NCI-H1417 treated with DMSO at 0.1 percent for 48 hours (cell line): ENCODE measurements at places on chromosomes 1 and 21.

- DNase-seq, result no peak
These were observed 5.2 kb upstream of the DMRTB1 start for GRCh38 chr1:53454019-53454418.

GRCh38 chr1:161069241-161069640, 450 bp downstream of the ARHGAP30 start:
- no peak for DNase-seq

GRCh38 chr21:40731206-40731605, 115.8 kb downstream of the DSCAM start:
- DNase-seq, result no peak

GRCh38 chr1:199474738-199475137, 552.8 kb upstream of the NR5A2 start:
- DNase-seq, result no peak

GRCh38 chr1:51488372-51489050, 30.6 kb downstream of the EPS15 start:
- DNase-seq, result no peak

GRCh38 chr1:232038706-232039677, 412.4 kb downstream of the DISC1 start:
- no peak for DNase-seq

DNA sequence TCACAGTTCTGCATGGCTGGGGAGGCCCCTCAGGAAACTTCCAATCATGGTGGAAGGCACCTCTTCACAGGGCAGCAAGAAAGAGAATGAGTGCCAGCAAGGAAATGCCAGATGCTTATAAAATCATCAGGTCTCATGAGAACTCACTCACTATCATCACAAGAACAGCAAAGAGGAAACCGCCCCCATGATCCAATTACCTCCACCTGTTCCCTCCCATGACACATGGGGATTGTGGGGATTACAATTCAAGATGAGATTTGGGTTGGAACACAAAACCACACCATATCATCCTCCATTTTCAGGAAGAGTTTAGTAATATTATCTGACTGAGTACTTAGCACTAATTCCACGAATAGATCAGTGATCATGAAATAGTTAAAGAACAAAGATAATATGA, 244.2 kb downstream of the LMO4 start:
- DNase-seq, result no peak

GRCh38 chr1:29490204-29490934, 254.0 kb downstream of the PTPRU start:
- no peak for DNase-seq

- no peak for DNase-seq
These were observed 45.2 kb downstream of the GALNT2 start for GRCh38 chr1:230112131-230112701.

- DNase-seq, result no peak
These were observed 69.0 kb upstream of the KRTAP19-8 start for GRCh38 chr21:31107176-31107785.

- no peak for DNase-seq
These were observed 50.7 kb upstream of the VWA5B1 start for GRCh38 chr1:20240012-20240411.

- no peak for DNase-seq
These were observed at the start of gene CASQ2 for GRCh38 chr1:115768549-115768948. Gene CASQ2 (minus strand): TSS chr1:115768714. CDS start chr1:115768541, 173 bp downstream.

- DNase-seq, result no peak
These were observed 104.4 kb downstream of the TM2D1 start for GRCh38 chr1:61620536-61620935.

DNA sequence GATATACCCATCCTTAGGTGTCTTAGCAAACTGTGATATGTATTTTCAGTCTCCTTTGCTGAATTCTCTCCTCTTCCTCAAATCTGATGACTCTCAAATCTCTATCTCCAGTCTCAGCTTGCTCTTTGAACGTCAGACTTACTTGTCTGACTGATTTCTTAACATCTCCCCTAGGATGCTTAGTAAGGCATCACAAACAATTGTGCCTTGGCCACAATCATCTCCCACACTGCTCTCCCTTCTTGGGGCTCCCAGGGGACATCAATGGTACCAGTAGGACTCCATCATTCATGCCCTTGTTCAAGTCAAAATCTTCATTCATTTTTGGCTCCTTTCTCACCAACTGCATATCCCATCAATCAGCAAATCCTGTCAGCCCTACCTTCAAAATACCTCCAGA, 42.0 kb downstream of the GNG12 start:
- DNase-seq, result no peak

GRCh38 chr21:29786496-29787360, 153.1 kb downstream of the GRIK1 start:
- no peak for DNase-seq

DNA sequence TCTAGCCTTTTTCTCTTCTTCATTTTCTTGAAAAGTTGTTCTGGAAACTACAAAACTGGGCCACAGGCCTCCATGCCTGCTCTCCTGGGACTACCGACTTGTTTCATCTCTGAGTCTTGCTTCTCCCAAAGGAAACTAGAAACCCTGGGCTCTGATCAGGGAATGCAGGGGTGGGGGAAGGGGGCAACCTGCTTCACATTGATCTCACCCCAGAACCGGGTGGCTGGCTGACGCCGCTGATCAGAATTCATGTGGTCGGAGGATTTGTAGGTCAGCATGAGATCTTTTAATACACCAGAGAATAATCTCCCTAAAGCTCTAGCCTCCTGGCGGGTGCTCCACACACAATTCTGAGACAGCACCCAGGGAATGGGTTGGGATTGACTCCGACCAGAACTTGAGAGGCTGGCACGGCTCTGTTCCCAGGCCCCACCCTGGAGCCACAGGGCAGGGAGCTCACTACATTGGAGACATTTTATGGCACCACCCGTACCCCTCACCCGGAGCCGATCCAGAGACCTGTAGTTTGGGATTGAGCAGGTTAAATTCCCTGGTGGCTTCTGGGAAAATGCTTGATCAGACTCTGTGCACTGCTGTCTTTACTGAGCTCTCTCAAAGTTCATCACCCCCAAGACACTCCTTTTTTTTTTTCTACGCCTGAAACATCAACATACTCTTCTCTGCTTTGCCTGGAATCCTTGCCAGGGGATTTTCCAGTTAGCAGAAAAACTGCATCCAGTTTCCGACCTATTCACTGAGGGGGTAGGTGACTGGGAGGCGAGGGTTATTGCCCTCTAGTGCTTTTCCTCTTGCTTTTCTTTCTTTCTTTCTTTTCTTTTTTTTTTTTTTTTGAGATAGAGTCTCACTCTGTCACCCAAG, 12.2 kb upstream of the ARHGEF10L start:
- no peak for DNase-seq

DNA sequence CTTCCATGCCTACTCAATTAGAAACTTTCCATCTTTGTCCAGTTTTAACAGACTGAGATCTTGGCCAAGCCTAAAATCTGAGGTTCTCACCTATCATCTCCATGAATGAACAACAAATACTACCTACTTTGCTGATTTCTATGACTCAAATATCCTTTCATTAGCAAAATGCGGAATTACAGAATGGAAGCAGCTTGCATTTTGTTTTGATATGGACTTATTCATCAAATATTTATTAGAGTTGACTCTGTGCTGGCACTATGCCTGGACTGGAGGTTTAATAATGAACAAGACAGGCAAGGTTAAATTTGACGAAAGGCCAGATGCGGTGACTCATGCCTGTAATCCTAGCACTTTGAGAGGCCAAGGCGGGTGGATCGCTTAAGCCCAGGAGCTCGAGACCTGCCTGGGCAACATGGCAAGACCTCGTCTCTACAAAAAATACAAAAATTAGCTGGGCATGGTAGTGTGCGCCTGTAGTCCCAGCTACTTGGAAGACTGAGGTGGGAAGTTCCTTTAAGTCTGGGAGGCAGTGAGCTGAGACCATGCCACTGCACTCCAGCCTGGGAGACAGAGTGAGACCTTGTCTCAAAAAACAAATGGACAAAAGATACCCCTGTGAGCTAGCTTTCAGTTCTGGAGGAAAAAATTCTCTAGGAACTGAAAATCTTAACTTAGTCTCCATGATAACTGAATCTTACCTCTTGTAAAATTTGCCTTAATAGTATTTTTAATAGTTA, 29.4 kb upstream of the SOD1 start:
- DNase-seq, result no peak

DNA sequence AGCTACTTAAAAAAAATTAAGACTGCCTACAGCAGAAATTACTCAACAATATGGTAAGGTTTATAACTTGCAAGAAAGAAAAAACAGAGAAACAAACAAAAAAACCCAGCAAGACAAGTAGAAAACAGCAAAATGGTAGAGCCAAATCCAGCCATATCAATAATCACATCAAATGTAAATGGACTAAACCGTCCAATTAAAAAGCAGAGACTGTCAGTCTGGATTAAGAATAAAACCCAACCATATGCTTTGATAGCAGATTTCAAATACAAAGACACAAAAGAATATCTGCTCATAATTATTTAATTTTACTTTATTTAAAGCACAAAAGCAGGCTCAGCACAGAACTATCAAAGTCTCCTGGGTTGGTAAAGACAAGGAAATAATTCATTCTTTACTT, 17.5 kb downstream of the PACC1 start:
- no peak for DNase-seq

DNA sequence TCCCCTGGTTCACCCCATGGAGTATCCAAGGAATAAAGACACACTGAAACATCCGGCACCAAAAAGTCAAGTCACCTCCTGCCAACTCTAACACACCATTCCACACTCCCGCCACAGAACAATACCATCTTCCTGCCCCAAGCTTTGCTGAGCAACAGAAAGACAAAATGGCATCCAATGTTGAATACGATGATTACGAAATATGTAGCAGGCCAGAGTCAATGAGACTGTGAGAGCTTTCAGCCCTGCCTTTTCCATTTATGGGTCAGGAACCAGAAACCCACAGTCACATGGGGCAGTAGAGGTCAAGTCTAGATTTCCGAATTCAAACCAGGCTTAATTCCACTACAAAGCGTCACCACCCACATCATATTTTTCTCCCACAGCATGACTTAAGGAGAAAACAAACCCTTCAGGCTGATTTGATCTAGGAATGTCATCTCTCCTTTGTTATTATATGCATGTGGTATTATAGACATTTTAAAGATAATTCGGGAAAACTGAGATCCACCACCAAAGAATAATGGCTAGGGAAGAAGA, 249.8 kb downstream of the SETD4 start:
- no peak for DNase-seq

GRCh38 chr1:184698016-184698415, 56.6 kb downstream of the EDEM3 start:
- DNase-seq, result no peak

GRCh38 chr1:230824919-230825721, 43.2 kb downstream of the C1orf198 start:
- no peak for DNase-seq

DNA sequence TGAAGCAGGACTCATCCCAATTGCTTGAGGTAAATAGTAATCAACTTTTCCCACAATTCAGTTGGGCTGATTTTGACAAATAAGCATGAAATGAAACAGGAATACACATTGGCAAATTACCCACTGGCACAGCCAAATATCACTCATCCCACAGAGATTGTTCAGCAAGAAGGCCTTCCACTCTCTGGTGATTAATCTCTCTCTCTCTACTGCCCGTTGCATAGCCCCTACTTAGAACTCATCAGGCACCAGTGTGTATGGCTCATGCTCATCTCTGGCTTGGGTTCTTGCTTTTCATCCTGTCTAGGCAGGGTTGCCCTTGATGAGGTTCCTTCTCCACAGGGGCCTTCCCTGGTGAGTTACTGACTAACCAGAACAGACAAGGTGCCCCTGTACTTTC, 1.1 kb downstream of the BSDC1 start:
- DNase-seq, result no peak

DNA sequence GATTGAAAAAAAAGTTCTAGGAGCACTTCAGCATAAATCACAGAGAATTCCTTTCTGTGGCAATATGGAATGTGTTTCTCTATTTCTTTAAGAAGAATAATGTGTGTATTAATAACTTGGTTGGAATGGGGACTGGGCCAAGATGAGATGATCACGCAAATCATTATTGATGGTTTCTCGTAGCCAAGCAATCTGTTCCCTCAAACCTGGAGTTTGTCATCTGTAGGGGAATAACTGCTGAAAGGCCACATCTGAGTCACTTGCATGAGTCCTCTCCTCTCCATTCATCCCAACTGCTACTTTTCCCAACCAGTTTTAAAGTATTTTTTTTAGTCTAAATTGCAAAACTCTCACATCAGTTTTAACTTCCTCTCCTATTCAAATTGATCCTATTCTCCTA, 480.4 kb downstream of the PLPP3 start:
- no peak for DNase-seq

GRCh38 chr1:89277725-89278124, 5.1 kb upstream of the GBP5 start:
- DNase-seq, result no peak

DNA sequence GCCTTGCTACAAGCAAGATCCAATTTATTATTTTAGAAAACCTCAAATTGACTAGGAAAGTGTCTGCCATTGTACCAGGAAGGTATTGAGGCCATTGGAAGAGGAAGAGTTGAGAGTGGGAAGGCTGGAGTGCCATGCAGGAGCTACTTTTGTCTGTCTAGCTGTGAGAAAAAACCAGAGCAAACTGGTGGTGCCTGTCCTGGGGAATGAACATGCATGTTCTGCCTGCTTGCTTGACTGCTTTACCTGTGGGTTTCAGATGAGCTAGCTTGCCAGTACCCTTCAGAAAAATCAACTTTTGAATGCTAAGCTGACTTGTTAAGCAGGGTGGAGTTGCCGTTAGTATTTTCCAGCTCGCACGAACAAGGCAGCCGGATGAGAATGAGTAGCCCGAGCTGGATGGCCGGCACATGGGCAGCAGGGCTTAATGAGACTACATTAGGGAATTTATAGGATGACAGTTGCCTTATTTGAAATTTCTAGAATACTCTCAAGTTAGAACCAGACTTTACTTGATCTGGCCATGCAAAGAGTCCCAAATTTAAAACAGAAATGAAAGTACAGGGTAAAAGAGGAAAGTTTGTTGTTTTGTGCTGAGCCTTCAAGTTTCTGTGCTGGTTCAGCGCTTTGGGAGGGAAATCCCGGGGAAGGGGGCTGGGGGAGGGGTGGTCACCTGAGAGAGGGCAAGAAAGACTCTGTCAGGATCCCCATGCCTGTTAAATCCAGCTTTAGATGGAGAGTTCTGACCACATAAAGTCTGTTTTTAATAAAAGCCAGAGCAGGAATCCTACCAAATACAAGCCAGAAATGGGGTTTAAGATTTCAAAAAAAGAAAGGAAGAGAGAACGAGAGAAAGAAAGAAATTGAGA, 29.6 kb upstream of the C1orf105 start:
- no peak for DNase-seq
